ENCODE measurements at places on chromosomes 12 and 14. TPM values are rescaled to one million over a fixed set of nuclear protein-coding genes. Genes with fewer than 3 reads are reported as not detected.

DNA sequence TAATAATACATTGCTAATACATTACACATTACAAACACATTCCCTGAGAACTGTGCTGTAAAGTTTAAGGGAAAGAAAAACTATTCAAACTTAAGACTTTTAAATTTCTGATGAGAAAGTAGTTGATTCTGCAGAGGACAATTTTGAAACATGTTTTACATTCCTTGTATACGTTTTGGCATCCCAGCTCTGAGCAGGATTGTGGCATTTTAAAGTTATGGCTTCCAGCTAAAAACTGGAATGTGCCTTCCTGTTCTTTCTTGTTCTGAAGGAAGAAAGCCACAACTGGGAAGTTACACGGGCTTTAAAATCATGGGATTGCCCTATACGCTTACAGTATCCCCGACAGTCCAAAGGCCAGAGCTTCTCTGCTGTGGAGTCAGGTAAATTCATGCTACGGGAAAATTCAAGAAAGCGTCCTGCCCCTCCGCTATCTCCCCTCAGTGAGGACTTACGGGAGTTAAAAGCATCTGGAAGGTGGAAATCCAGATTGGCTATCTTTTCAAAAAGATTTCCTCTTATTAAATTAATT, 10.8 kb upstream of the KLHL42 start:
- H3K4me3 ChIP-seq: no peak overlapping the region
- H3K27me3 ChIP-seq: no peaks in the 10 kb centered on the region
- H3K36me3 ChIP-seq: no peaks in the 10 kb centered on the region
- DNase-seq: no peak
- H3K27ac ChIP-seq: no peak overlapping the region

GRCh38 chr14:61973981-61974380, 211.8 kb downstream of the SNAPC1 start:
- peak; percentile 87 for DNase-seq
- H3K27me3 ChIP-seq: no peaks in the 10 kb centered on the region
- peak overlapping the region; percentile 41 for H3K27ac ChIP-seq
- peaks cover 8% of the 10 kb centered on the region for H3K4me1 ChIP-seq

- H3K4me3 ChIP-seq: no peak overlapping the region
- no peaks in the 10 kb centered on the region for H3K36me3 ChIP-seq
These were observed 20.2 kb upstream of the PPP1R13B start for GRCh38 chr14:103867523-103867953.

DNA sequence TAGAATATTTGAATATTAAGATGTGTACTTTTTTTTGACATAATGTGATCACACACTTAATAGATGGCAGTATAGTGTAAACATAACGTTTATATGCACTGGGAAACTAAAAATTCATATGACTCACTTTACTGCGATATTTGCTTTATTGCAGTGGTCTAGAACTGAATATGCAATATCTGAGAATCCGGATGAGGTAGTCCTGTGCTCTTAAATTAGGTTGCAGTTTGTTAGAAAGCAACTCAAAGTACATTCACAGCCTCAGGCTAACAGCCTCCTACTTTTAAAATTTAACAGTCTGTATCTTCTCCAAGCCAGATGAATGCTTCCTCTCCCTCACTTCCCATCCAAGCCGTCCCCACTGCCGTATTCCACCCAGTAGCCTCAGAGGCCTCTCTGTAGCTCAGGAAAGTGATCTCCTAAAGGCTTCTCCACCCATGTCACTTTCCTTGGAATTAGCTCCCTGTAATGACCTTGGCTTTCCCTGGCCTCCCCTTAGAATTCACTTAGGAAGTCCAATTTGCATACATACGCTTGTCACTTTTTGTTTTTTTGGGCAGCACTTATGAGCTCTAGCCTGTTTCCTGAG, 43.7 kb downstream of the TESPA1 start:
- no peak overlapping the region for H3K4me3 ChIP-seq
- no peaks in the 10 kb centered on the region for H3K36me3 ChIP-seq
- DNase-seq: no peak
- no peaks in the 10 kb centered on the region for H3K4me1 ChIP-seq
- no peak overlapping the region for H3K27ac ChIP-seq

DNA sequence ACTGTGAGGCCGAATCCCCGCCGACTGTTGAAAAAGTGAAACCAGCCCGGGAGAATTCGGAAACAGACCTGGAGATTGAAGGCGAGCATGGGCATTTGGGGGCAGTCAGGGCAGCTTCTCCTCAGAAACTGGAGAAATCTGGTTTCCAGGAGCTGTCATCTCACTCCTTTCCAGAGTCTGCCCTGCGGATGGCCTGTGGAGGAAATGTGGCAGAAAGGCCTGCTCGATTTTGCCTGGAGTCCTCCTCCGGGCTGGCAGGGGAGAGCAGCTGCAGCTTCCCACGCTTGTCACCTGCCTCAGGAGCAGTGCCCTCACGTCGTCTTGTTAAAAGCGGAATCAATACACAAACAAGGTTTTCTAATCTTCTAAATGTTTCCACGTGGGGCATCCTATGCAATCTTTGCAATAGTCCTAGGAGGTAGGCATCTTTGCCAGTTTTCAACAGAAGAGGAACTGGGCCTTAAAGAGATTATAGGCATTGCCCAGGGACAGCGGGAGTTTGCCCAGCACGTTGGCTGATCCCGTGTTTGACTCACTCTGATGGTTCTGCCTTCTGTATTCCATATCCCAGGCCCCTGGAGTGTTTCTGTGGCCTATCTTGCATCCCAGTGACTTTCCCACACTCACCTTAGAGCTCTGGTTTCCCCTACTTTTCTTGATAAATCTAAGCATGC, 2.3 kb downstream of the LRRC74A start:
- H3K36me3 ChIP-seq: no peaks in the 10 kb centered on the region
- no peak overlapping the region for H3K4me3 ChIP-seq
- no peak overlapping the region for H3K27ac ChIP-seq
- DNase-seq: no peak
- H3K4me1 ChIP-seq: no peaks in the 10 kb centered on the region
- peaks cover 18% of the 10 kb centered on the region for H3K27me3 ChIP-seq

DNA sequence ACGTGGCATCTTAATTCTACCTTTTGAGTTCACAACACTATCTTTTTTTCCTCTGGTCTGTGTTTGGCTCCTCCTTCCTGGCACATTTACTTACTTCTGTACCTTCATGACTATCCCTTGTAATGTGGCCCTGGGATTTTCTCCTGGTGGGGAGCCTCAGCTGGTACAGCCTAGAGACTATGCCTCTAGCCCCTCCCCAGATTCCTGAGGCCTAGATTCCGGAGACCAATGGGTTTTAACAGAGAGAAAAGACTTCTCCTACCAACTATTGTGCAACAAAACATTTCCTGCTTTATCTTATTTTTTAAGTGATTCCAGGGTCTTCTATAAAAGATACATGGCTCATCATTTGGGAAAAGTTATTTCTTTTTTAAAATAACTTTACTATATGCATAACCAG, 216.2 kb upstream of the KRR1 start:
- H3K4me3 ChIP-seq: no peak overlapping the region
- H3K36me3 ChIP-seq: no peaks in the 10 kb centered on the region
- H3K4me1 ChIP-seq: peaks cover 20% of the 10 kb centered on the region
- peak overlapping the region; percentile 62 for H3K27ac ChIP-seq
- H3K27me3 ChIP-seq: no peaks in the 10 kb centered on the region
- DNase-seq: no peak

DNA sequence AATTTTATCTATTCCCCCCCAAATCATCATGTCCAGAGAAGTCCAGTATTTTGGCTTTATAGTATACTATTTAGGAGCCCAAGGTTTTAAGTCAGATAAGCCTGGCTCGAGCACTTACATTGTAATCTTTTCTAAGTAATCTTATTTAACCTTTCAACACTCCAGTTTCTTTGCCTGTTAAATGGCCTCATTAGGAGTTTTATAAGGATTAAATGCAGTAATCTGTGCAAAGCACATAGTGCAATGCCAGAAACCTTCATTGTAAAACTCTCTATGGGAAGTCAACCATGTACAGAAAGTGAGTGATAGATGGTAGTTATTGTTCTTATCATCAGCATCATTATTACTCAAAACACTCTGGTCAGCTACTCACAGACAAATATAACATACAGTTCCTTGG, 1330.4 kb downstream of the SLC16A7 start:
- no peak for DNase-seq
- no peaks in the 10 kb centered on the region for H3K36me3 ChIP-seq
- no peaks in the 10 kb centered on the region for H3K4me1 ChIP-seq
- no peaks in the 10 kb centered on the region for H3K27me3 ChIP-seq
- no peak overlapping the region for H3K27ac ChIP-seq
- no peak overlapping the region for H3K4me3 ChIP-seq

- DNase-seq: no peak
- peaks cover 18% of the 10 kb centered on the region for H3K36me3 ChIP-seq
- no peak overlapping the region for H3K4me3 ChIP-seq
These were observed 113.1 kb upstream of the OVCH1 start for GRCh38 chr12:29610473-29611170.

DNA sequence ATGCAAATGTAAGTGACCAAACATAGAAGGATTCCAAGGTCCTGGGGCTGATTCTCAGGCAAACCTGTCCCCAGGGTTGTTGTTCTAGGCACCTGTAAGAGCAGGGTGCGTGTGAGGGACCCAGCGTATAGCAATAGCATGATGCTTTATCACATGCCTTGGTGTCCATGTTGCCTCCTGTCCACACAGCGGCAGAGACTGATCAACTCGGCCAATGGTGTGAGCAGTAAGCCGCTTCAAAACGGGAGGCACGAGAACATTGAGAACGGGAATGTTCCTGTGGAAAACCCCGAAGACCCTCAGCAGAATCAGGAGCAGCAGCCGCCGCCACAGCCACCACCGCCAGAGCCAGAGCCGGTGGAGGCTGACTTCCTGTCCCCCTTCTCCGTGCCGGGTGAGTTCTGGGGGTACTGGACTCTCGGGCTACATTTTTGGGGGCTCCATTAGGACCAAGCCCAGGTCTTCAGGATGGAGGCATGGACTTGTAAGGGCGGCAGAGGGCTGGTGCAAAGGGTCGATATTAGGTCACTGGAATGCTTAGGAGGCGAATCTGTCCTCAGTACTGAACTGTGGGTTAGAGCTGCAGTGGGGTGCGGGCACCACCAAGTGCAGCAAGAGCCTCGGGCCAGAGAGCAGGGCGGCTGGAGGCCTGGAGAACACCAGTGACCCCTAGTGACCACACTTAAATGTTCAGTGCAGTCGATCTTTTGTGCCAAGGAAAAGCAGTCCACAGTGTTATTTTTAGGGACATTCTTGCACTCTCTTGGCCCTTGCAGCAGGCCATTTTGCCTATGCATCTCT, 57.2 kb upstream of the RIN3 start:
- H3K4me1 ChIP-seq: peaks cover 6% of the 10 kb centered on the region
- no peaks in the 10 kb centered on the region for H3K36me3 ChIP-seq
- peak; percentile 70 for DNase-seq
- no peak overlapping the region for H3K4me3 ChIP-seq

- no peaks in the 10 kb centered on the region for H3K27me3 ChIP-seq
- H3K4me1 ChIP-seq: peaks cover 8% of the 10 kb centered on the region
- no peak overlapping the region for H3K4me3 ChIP-seq
- no peak overlapping the region for H3K27ac ChIP-seq
These were observed 1.8 kb upstream of the ABCB9 start for GRCh38 chr12:122968104-122968503.

DNA sequence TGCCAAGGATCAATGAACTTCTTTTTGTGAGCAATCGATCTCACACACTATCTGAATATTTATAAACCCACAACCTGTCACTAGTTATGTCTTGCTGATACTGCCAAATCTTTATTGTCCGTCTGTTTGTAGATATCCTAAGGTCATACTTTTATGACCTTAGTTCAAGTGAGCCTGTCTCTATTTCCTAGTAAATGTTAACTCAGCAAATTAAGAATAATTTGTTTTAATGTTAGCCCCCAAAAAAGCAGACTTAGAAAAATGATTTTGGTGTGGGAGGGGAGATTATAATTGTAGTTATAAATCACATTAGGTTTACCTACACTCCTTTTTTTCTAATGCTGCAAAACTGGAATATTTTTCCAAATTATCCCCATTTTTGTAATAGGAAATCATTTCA, 9.4 kb downstream of the STYK1 start:
- no peak overlapping the region for H3K27ac ChIP-seq
- no peak for DNase-seq
- no peak overlapping the region for H3K4me3 ChIP-seq

DNA sequence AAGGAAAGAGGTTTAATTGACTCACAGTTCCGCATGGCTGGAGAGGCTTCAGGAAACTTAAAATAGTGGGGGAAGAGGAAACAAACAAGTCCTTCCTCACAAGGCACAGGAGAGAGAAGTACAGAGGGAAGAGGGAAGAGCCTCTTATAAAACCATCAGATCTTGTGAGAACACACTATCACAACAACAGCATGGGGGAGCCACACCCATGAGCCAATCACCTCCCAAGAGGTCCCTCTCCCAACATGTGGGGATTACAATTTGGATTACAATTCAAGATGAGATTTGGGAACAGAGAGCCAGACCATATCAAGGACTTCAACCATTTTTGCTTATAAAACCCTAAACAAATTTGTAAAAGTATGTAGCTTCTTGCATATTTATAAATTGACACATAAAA, 45.8 kb downstream of the SLCO1C1 start:
- DNase-seq: no peak
- no peaks in the 10 kb centered on the region for H3K27me3 ChIP-seq
- H3K4me1 ChIP-seq: no peaks in the 10 kb centered on the region
- H3K27ac ChIP-seq: no peak overlapping the region
- H3K36me3 ChIP-seq: no peaks in the 10 kb centered on the region

GRCh38 chr12:27951898-27952297, 20.6 kb downstream of the PTHLH start:
- H3K4me1 ChIP-seq: no peaks in the 10 kb centered on the region
- no peak overlapping the region for H3K27ac ChIP-seq
- H3K36me3 ChIP-seq: no peaks in the 10 kb centered on the region
- no peak overlapping the region for H3K4me3 ChIP-seq

GRCh38 chr12:304805-305204, 42.2 kb upstream of the SLC6A13 start:
- no peak overlapping the region for H3K27ac ChIP-seq
- H3K36me3 ChIP-seq: peaks cover 25% of the 10 kb centered on the region
- H3K4me1 ChIP-seq: no peaks in the 10 kb centered on the region
- DNase-seq: peak; percentile 43

- peak overlapping the region; percentile 97 for H3K4me3 ChIP-seq
- H3K27ac ChIP-seq: no peak overlapping the region
- peaks cover 3% of the 10 kb centered on the region for H3K4me1 ChIP-seq
These were observed 1.2 kb downstream of the PPHLN1 start for GRCh38 chr12:42327227-42327590.

GRCh38 chr12:2163177-2163941, 110.6 kb downstream of the CACNA1C start:
- H3K4me1 ChIP-seq: peaks cover 18% of the 10 kb centered on the region
- DNase-seq: peak; percentile 98
- H3K27me3 ChIP-seq: no peaks in the 10 kb centered on the region
- no peak overlapping the region for H3K4me3 ChIP-seq
- H3K27ac ChIP-seq: peak overlapping the region; percentile 14

The ATF7 gene
- 16.3 TPM for polyA plus RNA-seq

The RASSF9 gene
- 0.09 TPM for polyA plus RNA-seq

The RFX4 gene
- not detected for polyA plus RNA-seq

The TAS2R42 gene
- not detected for polyA plus RNA-seq

The GALNT6 gene
- 17.1 TPM for polyA plus RNA-seq

The OTOGL gene
- polyA plus RNA-seq: 0.10 TPM

The BCL11B gene
- polyA plus RNA-seq: not detected

The APOF gene
- polyA plus RNA-seq: not detected

The RNASE3 gene
- not detected for polyA plus RNA-seq

The RGS6 gene
- not detected for polyA plus RNA-seq

The DBX2 gene
- polyA plus RNA-seq: not detected

The SLC22A17 gene
- 36.0 TPM for polyA plus RNA-seq

The PNP gene
- 49.0 TPM for polyA plus RNA-seq

Measured in IMR-90 (cell line).